ENCODE measurements at places on chromosomes 6 and 20.

DNA sequence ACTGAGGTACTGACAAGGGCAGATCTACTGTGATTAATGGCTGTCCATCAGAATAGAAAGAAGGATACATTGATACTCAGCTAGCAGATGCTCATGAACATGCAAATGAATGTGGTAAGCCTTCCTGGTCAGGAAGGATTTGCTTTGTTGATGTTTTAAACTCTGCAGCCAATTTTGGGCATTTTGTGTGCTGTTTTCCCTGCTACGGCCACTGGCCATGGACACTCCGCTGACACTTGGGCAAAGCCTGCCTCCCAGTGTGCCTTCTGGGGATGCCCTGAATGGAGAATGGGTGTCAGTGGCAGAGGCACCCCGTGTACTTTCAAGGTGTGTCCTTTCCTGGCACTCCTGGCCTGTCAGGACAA is 113.1 kb downstream of the SOBP start:
- no peak for DNase-seq

GRCh38 chr6:79250107-79250514 is 15.6 kb upstream of the HMGN3 start:
- DNase-seq, result no peak

GRCh38 chr6:37483917-37484785 is 15.5 kb downstream of the CCDC167 start:
- DNase-seq, result no peak

- peak; percentile 49 for DNase-seq
Observed at GRCh38 chr6:66508433-66508832, 801.4 kb upstream of the EYS start.

DNA sequence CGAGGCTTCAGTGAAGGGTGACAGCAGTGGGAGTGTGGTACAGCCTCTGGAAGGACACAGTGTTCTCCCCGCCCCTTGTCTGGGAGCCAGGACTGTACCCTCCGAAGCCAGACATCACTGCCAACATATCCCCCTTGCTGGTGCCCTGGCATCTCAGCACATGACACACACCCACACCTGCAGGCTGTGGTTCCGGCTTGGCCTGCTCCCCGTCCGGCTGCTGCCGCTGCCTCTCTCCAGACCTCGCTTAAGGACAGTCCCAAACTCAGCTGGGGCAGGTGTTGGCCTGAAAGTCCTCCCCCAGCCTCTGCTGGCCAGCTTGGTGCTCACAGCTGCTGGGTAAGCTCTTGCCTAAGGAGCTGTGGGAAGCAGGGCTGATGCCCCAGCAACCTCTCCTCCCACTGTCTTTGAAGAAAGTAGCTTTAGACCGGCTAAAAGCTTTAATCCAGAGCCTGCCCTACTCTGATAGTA is 7.0 kb downstream of the EMILIN3 start:
- no peak for DNase-seq

GRCh38 chr20:58086763-58087561 is 141.5 kb downstream of the ANKRD60 start:
- no peak for DNase-seq
